ENCODE measurements at places on chromosomes 5 and 9.

DNA sequence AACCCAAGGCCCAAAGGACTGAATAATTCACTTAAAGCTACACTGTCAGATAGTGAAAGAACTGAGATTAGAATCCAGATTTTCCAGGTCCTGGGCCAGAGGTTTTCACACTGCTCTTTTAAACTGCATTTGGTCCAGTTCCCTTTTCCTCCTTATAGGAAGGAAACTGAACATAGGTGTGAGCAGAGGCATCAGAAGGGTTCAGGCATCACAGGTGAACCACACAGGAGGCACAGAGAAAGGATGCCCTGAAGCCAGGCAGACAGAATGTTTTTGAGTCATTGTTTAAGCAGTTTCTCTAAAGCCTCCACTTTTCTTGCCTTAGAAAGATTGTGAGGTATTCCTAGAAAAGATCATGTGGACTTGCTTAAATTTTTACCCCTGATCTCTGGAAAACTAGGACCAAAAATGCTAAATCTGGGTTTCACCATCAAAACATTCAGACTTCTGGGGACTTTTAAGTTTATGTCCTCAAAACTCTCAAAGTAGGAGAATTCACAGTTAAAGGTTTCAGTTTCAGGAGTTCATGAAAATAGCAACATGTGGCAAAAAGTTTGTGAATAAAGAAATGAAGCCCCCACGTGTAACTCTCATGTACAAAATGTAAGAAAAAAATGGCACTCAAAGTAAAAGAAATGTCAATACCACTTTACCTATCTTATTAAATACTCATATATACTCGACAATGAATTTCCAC is 386.1 kb downstream of the NTRK2 start:
- DNase-seq: no peak

- DNase-seq: peak; percentile 36
Observed at GRCh38 chr9:128892221-128892921, 10.4 kb downstream of the LRRC8A start.

DNA sequence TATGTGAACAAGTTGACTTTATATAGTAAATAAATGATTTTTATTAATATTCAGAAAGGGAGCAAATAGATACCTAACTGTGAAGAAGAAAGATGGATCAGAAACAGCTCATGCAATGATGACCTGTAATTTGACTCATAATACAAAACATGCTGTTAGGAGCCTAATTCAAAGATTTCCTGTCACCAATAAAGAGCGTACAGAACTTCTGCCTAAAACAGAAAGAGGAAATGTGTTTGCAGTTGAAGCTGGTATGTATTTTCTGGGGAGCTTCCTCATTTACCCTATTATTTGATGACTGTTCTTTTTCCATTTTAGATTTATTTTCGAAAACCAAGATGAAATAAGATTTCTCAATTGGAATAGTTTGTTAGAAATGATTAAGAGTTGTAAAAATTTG is 11.4 kb downstream of the YTHDC2 start:
- DNase-seq: peak; percentile 37

DNA sequence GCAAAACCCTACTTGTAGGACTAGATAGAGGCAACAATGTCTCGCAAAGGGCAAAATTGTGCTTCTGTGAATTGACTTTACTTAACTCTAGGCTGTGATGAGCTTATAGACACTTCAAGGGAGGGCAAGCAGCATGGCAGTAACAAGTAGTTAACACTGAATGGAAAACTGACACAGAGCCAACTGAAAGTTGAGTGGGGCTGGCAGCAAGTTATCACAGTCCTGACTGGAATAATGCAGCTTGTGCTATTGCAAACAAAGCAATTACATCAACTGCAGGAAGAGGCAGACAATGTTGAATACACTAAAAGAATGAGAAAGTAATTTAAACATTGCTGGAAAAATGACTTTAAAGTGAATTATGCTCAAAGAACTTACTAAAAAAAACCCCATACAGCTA is 62.2 kb downstream of the RNF38 start:
- DNase-seq: no peak

- DNase-seq: no peak
Observed at GRCh38 chr5:96633820-96634219, 28.4 kb upstream of the CAST start.

DNA sequence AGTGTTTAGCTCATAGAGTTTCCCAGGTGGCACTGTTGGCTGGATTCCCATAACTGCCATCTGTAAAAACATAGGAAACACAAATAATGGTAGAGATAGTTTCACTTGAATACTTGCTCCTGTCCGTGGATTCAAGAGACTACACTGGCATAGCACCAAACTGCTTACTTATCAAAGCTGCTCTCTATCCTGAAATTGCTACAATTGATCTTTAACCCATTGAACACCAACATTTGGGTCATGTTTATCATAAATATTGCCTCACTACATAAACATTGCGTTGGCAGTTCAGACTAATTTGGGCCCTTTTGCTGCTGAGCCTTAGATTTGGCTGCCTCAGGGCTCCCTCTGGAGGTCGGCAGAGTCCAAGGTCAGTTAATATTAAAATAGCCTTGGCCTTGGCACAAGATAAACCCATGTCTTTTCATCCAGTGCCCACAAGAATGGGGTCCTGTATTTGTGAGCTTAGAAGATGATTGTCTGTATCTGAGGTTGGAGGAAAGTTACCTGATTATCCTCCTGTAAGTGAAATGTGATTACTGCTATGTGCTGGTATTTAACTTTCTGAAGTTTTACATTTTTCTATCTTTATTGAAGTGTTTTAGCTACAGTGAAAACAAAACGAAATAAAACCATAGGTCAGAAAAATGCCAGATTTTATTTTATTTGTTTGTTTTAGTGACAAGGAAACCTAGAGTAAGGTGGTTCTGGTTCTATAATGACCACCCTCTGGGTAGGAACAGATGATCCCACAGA is 4.0 kb upstream of the RANBP3L start:
- DNase-seq: peak; percentile 19

DNA sequence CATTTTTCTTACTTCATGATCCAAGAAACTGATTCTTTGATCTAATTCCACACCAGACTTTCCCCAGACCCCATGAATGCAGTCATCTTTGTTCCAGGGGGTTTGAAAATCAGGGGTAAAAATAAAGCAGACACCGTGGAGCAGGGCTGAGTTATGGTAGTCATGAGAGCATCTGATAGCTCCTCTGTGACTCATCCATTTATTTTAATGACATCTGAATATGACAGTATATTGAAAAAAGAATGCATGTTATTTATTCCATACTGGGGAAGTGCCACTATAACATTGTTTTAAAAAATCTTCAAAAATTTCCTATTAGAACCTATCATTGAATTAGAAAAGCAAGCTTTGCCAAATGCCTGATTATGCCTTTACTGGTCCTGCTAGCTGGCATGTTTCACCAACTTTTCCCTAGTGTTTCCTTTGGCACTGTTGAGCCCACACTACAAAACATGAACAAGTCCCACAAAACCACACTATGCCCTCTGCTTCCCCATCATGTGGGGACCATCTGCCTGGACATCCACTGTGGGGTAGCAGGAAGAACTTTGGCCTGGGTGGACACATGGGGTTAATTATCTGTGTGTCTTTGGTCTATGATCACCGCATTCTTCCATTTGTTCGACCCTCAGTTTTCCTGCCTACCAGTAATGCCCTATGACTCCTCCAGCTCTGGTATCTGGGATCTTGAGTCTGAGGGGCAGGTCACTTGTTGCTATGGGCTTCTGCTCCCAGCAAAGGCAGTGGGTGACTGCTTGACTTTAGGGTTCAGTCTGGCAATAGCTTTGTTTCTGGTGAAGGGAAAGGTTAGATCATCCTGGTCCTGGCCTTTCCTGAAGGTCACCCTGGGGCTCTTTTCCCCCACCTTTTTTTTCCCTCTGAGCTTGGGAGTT is 82.7 kb upstream of the PANK3 start:
- DNase-seq: no peak

GRCh38 chr9:82549174-82549821 is 513.6 kb downstream of the RASEF start:
- DNase-seq: no peak

- DNase-seq: no peak
Observed at GRCh38 chr9:72674961-72675360, 153.6 kb downstream of the TMC1 start.

- no peak for DNase-seq
Observed at GRCh38 chr9:117080765-117081390, 334.0 kb downstream of the ASTN2 start.

- no peak for DNase-seq
Observed at GRCh38 chr5:35813521-35813920, 43.2 kb upstream of the IL7R start.

GRCh38 chr9:121745396-121745695 is 93.9 kb downstream of the DAB2IP start:
- no peak for DNase-seq

- no peak for DNase-seq
Observed at GRCh38 chr5:62494772-62495171, 82.2 kb downstream of the IPO11 start.

DNA sequence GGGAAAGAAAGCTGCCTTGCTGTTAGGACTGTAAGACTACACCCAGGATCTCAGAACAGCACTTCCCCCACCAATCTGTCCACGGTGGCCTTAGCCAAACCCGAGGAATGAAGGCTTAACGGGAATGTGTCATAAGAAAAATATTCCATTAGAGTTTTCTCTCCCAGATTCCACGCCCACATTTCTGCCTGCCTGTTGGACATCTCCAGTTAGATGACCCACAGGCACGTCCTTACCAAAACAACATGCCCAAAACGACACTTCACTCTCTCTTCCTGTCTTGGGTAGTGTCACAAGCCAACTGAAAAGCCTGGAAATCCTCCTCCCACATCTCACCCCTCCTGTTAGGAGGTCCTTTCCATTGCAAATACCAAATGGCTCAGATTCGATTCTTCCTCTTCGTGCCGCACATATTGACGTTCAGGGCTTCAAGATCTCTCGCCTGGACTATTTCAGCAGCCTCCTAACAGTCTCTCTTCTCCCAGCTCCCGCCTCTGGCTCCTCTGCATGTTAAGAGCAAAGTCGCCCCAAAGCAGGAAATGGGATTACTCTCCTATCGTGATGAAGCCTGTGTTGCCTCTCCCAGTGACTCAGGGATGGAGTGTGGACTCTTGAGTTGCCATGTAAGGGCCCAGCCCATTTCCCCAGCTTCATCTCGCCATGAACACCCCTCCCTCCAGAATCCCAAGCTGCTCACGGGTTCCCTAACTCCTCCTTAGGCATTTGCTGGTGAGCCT is 159.3 kb downstream of the NR3C1 start:
- no peak for DNase-seq

- DNase-seq: no peak
Observed at GRCh38 chr9:110199643-110200042, 8.3 kb downstream of the C9orf152 start.

- no peak for DNase-seq
Observed at GRCh38 chr9:69853421-69853820, 32.8 kb downstream of the CFAP95 start.

- DNase-seq: no peak
Observed at GRCh38 chr5:108266242-108266641, 115.7 kb downstream of the FBXL17 start.

GRCh38 chr5:115599924-115600323 is 2.4 kb downstream of the TICAM2 start:
- DNase-seq: no peak

DNA sequence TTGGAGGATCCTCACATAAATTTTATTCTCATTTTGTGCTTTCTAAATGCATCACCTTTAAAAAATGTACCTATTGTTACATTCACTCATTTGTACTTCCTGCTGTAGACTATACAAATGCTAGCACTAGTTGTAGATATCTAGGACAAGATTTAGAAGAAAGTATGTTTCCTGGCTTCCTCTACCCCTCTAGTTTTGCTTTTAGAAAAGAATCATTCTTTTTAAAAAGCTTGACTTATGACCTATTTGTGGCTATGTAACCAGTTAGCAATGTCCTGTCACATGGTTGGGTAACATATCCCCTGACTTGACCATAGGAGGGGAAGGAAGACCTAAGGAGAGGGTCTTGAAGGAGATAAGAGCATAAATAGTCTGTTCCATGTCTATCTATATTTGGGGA is 13.3 kb downstream of the CAMK4 start:
- no peak for DNase-seq

GRCh38 chr9:71901695-71902597 is 9.0 kb downstream of the ABHD17B start:
- no peak for DNase-seq

- no peak for DNase-seq
Observed at GRCh38 chr5:129696636-129697035, 51.3 kb upstream of the MINAR2 start.

- no peak for DNase-seq
Observed at GRCh38 chr9:112119225-112120029, 55.7 kb downstream of the SUSD1 start.

DNA sequence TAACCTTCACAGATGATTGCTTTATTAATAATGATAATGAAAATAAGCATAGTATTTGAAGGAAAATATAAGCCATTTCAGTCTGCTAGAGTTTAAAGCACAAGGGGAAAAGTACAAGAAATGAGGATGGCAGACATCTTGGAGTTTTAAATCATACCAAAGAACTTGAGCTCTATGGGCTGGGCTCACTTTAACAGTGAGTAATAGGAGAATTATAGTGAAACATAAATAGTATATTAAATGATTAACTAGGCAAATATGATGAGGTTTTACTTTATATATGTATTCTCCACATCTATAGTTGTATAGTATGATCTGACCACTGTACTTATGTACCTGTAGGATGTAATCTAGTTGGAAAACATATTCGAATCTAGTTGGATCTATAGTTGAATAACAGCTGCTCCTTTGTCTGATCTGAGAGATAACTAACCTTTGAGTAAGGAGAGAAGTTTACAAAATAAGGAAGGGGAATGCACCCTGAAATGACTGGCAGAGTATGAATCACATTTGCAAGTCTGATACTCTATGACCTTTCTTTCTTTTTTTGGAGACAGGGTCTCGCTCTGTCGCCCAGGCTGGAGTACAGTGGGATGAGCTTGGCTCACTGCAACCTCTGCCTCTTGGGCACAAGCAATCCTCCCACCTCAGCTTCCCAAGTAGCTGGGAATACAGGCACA is 17.6 kb downstream of the MEGF9 start:
- no peak for DNase-seq

GRCh38 chr5:180439911-180440769 is 54.0 kb upstream of the CNOT6 start:
- DNase-seq: no peak

GRCh38 chr5:102802708-102803458 is 47.8 kb downstream of the PAM start:
- DNase-seq: no peak

- DNase-seq: no peak
Observed at GRCh38 chr5:73968729-73969128, 342.7 kb downstream of the ARHGEF28 start.

GRCh38 chr5:147701468-147701867 is 81.1 kb downstream of the JAKMIP2 start:
- DNase-seq: no peak

- DNase-seq: no peak
Observed at GRCh38 chr9:22508790-22509189, 62.2 kb downstream of the DMRTA1 start.

DNA sequence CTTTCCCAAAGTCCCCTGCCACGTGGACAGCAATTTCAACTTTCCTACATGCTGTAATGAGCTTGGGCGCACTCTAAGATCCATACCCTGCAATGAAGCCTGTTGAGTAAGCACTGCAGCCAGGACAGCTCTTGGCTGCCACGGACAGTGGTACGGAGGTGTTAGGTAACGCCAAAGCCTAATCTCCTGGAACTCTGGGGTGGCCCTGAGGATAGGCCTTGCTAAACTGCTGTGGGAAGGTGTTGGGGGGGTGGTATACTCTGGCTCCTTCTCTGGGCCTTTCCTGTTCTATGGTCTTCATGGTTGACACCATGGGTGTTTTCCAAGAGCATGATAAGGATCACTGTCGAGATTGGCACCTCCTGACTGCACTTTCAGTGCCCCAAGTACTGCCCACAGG is 66.4 kb upstream of the PITX1 start:
- DNase-seq: no peak

GRCh38 chr5:33531824-33532223 is 91.1 kb downstream of the TARS1 start:
- DNase-seq: no peak
